Inflammatory macrophage treated with lipopolysaccharide for 4 hours (primary cell): ENCODE measurements at places on chromosomes 3 and 15.

DNA sequence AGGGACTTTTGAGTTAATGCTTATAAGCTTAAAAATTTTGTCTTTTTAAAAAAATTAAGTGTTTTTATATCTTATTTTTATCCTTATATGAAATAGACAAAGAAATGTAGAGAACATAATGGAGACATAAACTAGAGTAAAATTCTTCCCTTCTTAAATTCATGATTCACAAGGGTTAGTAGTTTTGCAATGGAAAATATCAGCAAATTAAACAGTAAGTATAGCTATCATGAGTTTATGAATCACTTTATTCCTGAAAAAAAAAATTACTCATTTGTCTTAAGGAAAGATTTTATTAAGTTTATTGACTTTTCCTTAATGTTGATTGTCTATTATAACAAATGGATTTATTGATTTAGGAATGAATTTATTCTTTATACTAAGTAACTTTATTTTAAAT is 4.3 kb downstream of the ATP6V1A start:
- DNase-seq, result peak; percentile 78

- no peak for DNase-seq
Observed at GRCh38 chr3:178406206-178406605, 130.0 kb upstream of the KCNMB2 start.

GRCh38 chr15:38231436-38231835 is 21.2 kb upstream of the SPRED1 start:
- DNase-seq, result no peak

GRCh38 chr3:189728915-189729314 is 97.7 kb downstream of the TP63 start:
- DNase-seq, result no peak

- no peak for DNase-seq
Observed at GRCh38 chr15:89754361-89755154, 3.5 kb upstream of the MESP1 start.

- no peak for DNase-seq
Observed at GRCh38 chr3:171204942-171205341, 178.4 kb upstream of the SLC2A2 start.

DNA sequence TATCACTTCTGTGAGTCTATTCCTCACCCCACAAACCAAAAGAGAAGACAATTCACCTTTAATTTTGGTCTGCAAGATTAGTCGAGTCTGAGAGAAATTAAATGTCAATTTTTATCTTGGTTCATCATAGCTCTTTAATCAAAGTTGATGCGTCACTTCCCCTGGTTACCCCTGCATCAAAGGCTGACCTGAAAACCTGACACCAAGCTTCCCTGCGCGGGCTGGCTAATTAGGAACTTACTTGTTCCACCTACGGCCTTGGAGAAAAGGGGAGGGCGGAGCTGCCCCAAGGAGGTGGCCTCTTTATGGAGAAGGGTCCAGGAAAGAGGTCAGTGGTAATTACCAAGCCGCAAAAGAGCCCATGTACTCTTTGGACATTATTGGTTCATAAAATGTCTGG is 218.4 kb downstream of the ARRDC4 start:
- DNase-seq, result no peak

DNA sequence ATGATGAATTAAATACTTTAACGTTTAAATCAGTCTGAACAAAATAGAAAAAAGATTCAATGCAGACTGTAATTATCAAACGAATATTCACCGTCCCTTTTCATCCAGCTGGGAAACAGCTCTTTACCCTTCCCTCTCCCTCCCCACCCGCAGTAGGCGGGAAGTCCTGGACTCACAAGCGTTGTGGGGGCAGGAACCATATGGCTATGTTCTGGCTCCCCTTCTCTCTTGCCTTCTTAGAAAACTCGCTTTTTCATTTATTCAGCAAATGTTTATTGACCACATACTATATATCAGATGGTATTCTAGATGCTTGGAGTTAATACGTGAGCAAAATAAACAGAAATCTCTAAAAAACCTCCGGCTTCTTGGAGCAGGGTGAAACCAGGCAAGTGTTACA is 715 bp upstream of the SCAPER start:
- no peak for DNase-seq

- DNase-seq, result no peak
Observed at GRCh38 chr3:150248888-150249681, 159.0 kb upstream of the TSC22D2 start.

DNA sequence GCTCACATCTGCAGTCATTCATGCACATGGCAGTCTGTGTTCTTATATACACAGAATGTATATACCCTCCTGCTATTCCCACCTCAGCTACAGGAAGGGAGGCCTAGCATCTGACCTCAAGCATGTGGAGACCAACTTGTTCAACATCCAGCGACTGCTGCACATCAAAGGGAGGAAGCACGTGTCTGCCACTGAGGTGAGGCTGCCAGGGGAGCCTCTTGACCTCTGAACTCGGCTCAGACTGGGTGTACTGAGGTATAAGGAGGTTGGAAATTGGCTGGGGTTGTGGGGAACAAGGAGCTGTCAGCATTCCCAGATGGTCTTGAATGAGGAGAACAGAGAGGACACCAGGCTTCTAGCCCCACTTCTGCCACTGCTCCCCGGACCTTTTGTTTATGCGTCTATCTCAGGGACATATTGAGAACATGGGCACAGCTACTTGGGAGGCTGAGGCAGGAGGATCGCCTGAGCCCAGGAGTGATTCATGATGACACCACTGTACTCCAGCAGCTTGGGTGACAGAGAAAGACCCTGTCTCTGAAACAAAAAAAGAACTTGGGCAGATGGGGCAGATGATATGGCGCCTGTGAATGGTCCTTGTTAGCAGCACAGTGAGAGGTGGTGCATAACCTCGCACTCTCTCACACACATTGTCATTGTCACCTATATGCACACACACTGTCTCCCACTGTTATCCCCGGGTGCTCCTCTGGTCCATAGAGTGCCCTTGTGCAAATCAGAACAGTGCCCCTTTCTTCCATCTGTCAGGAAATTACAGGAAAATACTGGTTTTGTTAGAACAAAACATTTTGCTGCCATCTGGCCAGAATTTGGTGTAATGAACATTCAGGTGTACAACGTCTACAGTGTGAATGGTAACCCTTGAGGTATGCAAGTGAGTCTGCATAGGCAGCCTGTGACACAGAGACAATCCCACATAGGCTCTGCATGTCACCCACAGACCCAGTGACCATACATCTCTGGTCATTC is 5.4 kb downstream of the VILL start:
- no peak for DNase-seq

GRCh38 chr3:139835830-139836683 is 98.9 kb upstream of the CLSTN2 start:
- no peak for DNase-seq

- no peak for DNase-seq
Observed at GRCh38 chr15:100821327-100821726, 58.3 kb upstream of the ALDH1A3 start.

GRCh38 chr3:72134989-72135451 is 350.1 kb upstream of the PROK2 start:
- peak; percentile 8 for DNase-seq

- DNase-seq, result no peak
Observed at GRCh38 chr3:56001537-56001936, 466.7 kb downstream of the ERC2 start.

DNA sequence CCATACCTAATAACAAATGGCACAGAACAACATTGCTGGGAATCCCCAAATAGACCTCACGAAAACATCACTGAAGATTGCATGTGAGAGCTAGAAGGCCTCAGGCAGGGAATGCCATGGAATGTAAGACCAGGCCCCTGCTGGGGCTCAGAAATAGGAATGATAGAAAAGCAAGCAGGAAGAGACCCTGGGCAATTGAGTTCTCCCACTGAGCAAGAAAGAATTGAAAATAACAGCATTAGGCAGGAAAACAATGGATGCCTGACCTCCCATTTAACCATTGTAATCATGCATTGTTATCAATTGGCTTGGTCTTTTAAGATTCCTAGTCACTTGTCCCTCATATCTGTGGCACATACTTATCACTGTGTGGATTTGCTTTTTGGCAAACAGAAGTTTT is 581.6 kb downstream of the FHIT start:
- DNase-seq, result no peak

DNA sequence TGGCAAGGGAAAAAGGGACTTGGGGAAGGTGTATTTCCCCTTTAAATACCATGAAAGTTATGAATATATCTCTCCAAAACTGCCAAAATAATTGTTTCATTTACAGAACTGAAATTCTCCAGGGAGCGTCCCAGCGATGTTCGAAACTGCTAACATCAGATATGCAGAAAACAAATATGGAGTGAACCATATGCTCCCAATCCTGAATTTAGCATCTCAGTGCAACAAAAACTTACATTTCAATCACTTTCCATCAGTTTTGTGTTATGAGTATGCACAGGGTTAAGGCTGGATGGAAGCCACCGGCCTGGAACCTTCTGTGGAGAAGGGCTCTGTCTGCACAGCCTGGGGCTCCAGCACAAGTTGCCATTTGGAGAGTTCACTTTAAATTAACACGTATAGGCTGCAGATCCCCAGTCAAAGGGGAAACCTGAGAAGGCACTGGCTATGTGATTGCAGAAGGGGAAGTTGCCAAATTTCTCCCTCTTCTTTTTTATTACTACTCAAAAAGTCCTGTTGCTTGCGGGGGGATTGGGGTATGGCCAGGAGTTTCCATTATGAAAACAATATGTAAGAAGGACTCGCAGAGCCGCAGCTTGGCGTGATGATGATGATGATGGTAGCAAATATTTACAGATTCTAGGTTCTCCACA is 56.9 kb upstream of the FOXP1 start:
- peak; percentile 50 for DNase-seq

DNA sequence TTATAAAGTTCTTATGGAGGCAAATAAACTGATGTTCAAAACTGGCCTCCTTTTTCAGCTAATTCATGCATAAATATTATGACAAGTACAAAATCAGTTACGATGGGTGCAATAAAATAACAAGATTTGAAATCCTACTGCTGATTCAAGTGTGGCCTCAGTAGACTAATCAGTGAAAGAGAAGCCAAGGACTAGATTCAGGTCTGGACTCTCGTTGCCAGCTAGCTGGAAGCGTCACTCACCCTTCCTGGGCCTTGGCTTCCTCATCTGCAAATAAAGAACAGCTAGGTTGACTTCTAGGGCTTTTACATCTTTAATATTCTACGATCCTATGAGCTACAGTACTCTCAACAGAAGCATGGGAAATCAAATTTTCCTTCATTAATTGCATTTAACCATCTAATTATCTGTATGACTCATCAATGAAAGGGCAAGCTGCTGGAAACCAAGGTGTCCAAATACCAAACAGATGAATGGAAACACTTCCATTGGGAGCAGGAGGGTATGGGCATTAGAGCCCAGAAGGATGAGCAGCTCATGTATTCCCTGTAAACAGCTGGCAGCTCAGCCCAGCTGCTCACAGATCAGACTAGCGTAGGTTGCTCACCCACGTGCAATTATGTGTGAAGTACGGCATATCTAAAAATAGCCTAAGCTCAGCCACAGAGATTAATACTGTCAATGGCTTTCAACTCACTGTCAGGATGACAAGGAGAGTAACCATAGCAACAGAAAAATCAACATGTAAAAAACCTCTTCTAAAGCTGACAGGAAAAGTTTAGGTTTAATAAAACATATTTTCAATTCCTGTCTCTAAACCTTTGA is 294.8 kb downstream of the PLCL2 start:
- DNase-seq, result no peak

GRCh38 chr3:53120336-53120735 is 9.9 kb downstream of the RFT1 start:
- no peak for DNase-seq

- DNase-seq, result peak; percentile 24
Observed at GRCh38 chr3:168088106-168088720, 7.5 kb downstream of the GOLIM4 start.

GRCh38 chr3:173395073-173395411 is 2.5 kb upstream of the NLGN1 start:
- DNase-seq, result peak; percentile 6

DNA sequence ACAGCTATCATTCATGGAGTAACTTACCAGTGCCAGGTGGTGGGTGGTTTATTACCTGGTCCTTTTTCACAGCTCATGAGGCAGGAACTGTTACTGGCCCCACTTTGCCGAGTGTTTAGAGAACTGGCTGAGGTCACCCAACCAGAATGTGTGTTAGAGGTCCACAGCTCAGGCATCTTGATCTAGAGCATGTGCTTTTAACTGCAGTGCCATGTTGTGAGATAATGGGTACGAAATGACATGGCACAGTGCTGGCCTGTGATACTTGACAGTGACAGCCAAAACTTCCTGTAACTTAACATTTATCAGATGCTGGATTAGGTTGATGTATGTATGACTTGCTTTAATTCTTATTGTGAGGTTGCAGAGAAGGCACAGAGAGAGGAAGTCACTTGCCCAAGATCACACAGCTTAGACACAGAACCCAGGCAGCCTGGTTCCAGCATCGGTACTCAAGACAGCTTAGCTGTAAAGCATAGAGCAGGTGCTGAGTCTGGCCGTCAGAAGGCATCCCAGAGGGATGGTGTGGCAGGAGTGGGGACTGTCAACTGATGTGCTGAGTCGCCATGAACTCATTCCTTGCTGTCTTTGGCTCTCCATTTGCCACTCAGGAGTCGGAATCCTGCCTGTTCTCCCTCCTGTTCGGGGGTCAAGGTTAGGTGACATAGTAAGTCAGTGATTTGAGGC is 9.6 kb downstream of the MCM2 start:
- DNase-seq, result no peak

- no peak for DNase-seq
Observed at GRCh38 chr15:70829371-70830166, 24.4 kb downstream of the LARP6 start.
